ENCODE measurements at places on chromosomes 1 and 21.

- DNase-seq: no peak
Observed at GRCh38 chr1:180674603-180675530, 43.0 kb downstream of the XPR1 start.

DNA sequence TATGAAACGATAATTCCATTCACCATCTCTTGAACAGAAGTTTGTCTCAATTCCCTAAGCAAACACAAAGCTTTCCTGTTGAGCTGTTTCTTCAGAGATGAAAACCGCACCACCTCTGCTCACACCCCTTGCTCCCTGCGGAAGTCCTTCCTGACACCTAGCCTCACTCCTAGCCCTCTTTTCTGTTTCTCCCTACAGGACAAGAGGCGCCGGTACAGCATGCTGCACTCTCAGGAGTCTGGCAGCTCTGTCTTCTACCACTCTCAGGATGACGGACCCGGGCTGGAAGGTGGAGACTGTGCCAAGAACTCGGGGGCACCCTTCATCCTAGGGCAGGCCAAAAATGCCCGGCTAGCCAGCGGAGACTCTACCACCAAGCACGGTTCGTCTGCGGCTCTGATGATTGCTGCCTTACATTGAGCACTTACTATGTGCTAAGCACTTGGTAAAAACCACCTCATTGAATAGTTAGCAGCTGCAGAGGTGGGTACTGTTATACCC, 45.5 kb downstream of the VWA5B1 start:
- no peak for DNase-seq

DNA sequence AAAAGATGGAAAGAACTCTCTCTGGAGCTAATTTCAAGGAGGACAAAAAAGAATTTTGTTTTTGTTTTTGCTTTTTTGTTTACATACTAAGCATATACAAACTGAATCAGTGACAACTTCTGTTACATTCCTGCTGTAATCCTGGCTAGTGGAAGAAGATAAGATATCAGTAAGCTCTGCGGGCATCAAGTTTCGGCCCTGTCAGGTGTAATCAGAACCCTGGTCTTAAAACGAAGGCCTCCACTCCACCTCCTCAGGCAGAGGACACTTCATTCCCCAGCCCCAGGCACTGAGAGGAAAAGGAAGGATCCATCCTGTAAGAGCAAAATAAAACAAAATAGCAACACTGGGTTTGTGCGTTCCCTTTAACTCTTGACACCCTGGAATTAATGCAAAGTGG, 88.9 kb upstream of the ARHGAP29 start:
- no peak for DNase-seq

GRCh38 chr1:67175530-67176087, 9.4 kb downstream of the IL23R start:
- DNase-seq: no peak

DNA sequence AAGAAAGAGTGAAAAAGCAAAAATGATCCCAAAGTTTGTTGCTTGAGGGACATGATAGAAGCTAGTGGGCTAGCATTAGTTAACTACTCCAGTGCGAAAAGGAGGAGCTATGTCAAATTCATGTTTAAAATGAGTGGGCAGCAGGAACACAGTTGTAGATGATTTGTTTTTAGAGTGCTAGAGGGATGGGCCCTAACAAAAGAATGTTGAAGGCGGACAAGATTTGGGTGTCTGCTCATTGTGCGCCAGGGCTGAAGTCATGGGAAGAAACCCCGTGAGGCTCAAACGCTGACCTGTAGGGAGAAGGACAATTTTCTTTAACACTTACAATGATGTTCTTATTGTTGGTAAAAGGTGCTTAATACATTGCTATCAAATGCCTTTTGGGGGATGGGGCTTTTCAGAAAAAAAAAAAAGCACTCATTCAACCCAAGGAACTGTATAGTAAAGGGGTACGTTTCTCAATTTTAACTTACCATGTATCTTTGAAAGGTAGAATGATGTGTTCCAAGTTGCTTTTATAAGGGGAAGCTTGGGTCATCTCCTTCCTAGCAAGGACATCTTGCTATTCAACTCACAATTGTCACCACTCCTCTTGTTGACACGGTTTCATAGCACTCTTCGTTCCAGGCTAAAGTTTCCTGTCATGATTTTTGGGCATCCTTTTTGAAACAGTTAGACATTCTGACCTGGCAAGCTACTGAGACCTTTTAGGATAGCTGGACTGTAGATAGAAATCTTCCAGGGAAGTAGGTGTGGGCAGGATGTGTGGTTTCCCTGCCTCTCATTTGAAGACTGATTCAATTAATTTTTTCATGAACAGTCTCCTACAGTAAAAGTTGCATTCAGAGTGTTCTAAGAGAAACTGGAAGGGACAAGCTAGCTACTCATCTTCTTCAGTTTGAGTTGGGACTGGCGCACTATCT, 53.0 kb upstream of the CNN3 start:
- no peak for DNase-seq

DNA sequence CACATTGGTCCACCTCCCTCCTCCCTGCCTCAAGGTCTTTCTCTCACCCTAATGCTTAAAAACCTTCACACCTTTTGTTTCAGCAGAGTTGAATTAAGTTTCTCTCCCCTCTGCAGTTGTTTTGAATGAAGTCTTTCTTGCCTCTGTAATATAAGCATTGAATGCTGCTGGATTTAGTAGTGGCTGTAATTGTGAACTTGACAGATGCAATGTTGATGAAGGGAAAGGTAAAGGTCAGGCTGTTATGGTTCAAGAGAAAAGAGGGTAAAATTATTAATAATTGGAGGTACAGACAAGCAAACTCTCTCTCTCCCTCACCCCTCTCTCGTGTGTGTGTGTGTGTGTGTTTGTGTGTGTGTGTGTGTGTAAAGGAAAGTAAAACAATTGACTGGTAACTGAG, 509.8 kb downstream of the AMY1C start:
- no peak for DNase-seq

- DNase-seq: no peak
Observed at GRCh38 chr1:172328266-172328665, 92.2 kb upstream of the C1orf105 start.

GRCh38 chr1:161099090-161099802, 1.1 kb downstream of the KLHDC9 start:
- no peak for DNase-seq

- DNase-seq: no peak
Observed at GRCh38 chr1:27945020-27945419, 10.2 kb downstream of the SMPDL3B start.

- DNase-seq: no peak
Observed at GRCh38 chr21:35102488-35103371, 53.6 kb upstream of the RUNX1 start.

- no peak for DNase-seq
Observed at GRCh38 chr1:50930193-50930592, 29.9 kb downstream of the FAF1 start.

DNA sequence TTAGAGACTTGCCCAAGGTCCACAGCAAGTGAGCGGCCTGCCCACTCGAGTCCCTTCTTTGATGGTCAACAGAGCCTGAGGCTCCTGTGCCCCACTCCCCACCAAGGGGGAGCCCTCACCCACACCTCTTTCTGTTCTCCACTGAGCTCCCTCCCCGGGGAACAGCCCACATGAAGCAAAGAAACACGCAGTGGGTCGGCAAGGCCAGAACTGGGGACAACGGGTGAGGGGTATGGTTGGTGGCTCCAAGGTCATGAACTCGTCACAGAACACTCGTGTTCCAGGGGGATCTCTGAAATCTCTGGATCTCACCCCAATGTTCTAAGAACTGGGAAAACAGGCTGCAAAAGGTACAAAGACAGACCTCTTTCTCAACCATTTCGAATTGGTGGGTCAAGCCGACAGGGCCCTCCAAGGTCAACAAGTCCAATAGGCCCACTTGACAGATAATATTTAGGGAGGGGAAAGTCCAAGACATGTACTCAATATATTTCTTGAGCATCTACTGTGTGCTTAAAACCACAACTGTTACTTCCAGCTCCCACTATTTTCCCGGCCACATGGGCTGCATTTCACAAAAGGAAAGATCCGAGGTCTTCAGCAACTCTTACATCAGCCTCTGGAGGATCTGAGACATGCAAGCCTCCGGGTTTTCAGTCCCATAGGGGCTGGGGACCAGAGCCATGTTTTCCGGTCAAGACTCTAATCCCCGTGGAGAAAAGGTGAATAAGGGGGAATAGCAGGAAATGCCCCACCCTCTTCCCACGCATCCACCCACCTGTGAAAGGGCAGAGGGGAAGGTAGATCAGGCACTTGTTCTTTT, 1.1 kb upstream of the RAP1GAP start:
- DNase-seq: no peak

- no peak for DNase-seq
Observed at GRCh38 chr1:192937128-192937527, 122.0 kb downstream of the UCHL5 start.

- DNase-seq: no peak
Observed at GRCh38 chr1:2047749-2048729, 2.2 kb upstream of the PRKCZ start.

- DNase-seq: no peak
Observed at GRCh38 chr1:147167365-147167764, 4.9 kb downstream of the PRKAB2 start.

GRCh38 chr1:205775015-205775716, at the start of gene RAB29:
Gene RAB29 (minus strand): TSS chr1:205775482. CDS start chr1:205774956, 526 bp downstream.
- peak; percentile 71 for DNase-seq

DNA sequence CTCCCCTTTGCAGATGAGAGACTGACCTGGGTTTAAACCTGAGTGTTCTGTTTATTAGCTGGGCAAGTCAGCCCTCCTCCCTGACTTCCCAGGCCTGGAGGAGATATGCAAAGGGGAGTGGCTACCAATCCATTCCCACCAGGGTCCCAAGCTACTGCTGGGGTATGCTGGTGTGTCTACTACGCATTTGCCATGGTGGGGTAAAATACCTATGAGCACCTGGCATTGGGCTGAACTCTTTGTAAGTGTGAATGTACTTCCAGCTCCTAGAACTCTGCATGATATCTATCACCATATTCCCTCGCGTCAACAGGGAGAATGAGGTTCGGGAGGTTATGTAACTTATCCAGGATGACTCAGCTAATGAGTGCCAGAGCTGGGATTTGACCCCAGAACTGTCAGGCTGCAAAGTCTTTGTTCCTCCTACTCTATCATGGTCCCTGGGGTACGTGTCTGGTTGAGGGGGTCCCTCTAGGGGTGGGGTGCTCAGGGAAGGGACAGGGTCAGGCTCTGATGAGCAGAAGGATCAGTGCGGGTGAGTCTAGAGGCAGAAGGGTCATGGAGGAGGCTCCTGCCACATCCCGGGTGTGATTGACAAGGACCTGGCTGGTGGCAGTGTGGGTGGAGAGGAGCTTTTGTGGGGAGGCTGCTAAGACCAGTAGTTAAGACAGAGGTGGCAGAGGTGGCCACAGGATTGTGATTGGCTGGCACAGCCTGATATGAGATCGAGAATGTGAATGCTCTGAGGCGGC, 16.7 kb downstream of the AMPD2 start:
- no peak for DNase-seq

DNA sequence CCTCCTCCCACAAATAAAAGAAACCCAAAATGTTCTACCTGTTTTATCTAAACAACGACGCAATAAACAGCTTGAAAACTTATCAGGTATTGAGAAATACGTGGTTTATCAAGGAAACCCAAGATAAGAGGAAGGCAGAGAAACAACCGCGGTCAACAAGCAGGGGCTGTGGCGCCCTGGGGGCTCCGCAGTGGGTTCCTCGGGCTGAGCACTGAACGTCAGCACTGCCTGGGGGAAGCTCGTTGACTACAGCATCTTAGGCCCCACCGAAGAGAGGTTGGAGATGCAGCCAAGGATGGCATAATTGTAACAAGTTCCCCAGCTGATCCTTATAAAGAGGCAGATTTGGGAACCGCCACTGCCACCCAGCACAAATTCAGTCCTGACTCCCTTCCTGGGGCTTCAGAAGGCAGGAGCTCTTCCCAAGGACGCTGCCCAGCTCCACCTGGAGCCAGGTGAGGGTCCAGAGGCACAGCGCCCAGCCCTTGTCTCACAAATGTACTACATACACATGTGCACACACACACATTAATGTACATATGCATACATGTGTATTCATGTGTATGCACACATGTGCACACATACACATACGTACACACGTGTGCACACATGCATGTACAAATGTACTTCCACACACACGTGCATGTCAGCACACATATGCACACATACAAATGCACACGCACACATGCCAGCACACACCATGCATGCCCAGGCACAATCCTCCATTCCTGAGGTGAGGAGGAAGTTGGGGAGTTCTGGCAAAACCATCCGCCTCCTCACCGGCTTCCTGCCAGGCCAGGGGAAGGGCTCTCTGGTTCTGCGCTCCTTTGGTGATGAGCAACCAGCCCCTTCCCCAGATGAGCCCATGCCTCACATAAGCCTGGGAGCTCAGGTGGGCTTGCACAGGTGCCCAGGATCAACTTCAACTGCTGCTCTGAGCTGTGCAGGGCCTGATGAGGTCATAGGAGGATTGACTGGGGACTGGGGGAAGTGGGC, 251.1 kb downstream of the NPHP4 start:
- no peak for DNase-seq

- DNase-seq: no peak
Observed at GRCh38 chr1:33330906-33331305, 10.0 kb upstream of the A3GALT2 start.

GRCh38 chr1:68969441-68969840, 472.6 kb upstream of the DEPDC1 start:
- DNase-seq: no peak

DNA sequence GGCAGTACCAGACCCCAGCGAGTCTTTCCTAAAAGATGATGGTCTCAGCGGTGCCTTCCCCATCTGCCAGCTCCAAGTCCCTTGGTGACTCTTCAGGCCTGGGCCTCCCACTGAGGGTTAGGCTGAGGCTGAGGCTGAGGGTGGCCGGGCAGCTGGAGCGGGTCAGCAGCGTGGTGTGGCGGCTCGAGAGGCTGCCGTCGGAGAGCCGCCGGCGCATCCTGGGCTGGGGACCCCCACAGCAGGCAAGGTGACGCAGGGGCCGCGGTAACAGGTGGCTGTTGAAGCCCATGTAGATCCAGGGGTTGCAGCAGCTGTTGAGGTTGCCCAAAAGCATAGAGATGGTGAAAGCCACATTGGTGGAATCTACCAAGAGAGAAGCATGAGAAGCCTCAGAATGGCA, 7.0 kb downstream of the AVPR1B start:
- no peak for DNase-seq

- DNase-seq: no peak
Observed at GRCh38 chr1:157996433-157996832, 3.0 kb downstream of the KIRREL1 start.

- no peak for DNase-seq
Observed at GRCh38 chr1:12178511-12178910, 11.7 kb downstream of the TNFRSF1B start.

DNA sequence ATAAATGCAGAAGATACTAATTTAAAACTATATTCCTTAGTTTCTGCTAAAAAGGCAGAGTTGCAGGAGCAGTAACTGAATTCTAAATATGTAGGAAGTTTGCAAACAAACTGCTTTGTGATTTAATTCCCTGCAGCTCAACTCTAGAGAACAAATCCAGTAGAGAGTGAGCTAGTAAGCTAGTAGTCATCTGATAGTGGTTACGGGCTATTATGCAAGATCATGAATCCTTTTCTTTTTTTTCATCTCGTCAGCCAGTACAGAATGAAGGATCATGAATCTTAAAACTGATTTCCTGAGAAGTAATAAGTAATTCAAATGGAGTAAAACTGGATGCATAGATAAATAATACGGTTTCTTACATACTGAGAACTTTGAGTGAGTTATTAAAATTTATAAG, 3.3 kb downstream of the DPH5 start:
- DNase-seq: no peak

- DNase-seq: no peak
Observed at GRCh38 chr21:33386222-33386784, 16.9 kb upstream of the IFNGR2 start.
